ENCODE measurements at places on chromosomes 7 and 10.

DNA sequence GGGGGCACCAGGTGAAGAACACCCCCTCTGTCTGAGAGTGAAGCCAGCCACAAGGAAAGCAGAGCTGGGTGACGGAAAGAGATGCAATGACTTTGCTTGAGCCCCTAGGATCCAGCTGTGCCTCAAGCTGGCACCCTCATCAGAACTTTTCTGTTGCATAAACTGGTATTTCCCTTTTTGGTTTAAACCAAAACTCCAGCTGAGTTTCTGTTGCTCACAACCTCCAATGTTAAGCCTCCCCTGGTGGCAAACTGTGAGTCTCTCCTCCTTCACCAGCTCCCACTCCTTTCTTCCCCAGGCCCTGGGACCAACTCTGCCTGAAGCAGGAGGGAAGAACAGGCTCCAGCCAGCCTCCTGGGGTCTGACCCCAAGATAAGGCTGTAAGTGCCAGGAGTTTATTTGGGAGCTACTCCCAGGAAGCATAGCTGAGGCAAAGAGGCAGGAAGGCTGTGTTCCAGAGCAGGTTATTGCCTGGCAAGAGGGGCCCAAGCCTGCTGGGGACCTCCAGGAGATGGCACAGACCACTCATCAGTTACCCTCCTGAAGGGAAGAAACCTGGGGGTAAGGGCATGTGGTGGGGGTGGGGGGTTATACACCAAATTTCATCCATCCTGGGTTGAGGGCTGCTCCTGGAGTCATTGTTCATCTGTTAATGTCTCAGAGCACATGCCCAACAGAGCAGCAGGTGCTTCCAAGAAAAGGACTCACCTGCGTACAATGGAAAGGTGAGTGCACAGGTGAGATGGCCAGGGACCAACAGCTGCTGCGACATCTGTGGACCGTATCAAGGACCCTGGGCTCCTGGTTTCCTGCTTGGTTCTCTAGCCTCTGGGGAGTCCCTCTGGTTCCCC lies 73.3 kb upstream of the NANOS1 start:
- no peak for DNase-seq

GRCh38 chr7:64889686-64890162 lies 13.3 kb upstream of the ZNF273 start:
- no peak for DNase-seq

DNA sequence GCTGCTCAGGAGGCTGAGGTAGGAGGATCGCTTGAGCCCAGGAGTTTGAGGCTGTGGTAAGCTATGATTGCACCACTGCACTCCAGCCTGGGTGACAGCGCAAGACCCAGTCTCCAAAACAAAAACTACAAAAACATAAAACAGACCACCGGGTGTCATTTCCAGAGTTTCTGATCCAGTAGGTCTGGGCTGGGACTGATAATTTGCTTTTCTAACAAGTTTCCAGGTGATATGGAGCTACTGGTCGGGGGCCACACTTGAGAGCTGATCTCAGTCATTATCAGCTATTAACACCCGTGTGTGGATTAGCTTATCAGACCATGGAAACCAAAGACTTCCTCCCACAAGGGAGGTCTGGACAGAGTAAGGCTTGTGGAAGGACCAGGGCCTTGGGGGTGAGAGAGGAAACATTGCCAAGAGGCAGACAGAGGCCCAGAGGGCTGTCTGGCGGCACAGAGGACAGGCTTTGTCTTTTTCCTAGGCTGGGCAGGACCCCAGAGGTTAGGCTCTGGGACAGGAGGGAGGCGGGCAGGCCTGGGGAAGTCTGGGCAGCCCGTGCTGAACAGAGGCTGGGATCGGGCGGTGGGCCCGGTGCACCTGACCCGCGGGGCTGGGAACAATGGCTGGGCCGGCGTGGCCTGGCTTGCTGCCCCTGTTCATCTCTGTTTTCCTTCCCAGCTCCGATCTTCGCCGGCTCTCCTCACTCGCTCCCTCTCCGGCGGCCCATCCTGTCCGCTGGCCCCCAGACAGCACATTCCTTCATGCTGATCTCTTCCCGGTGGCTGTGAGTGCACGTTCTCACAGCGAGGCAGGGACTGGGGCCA lies 25.2 kb downstream of the TMEM270 start:
- no peak for DNase-seq

DNA sequence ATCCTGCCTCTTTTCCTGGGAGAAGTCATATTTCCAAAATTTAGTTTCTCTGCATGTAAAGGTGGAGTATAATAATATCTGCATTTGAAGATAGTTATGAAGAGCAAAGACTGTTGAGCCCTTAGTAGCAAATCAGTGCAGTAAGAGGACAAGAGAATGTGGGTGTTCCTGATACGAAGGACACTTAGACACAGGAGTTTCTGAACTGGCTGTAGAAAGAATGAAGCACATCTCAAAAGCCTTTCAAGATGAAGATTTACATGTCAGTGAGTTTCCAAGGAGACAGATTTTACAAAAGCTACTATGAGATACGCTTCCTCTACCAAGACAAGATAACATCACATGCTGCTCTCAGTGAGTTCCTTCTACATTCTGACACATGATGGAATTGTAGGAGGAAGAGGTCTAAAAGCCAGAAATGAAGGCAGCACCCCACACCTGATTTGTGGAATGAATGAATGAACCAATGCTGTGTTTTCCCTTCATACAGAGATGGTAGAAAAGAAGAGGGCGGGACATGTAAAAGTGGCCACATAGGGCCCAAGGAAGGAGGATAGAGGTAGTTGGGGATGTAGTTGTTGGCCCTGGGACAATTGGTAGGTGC lies 173.6 kb upstream of the PDE1C start:
- DNase-seq = no peak

DNA sequence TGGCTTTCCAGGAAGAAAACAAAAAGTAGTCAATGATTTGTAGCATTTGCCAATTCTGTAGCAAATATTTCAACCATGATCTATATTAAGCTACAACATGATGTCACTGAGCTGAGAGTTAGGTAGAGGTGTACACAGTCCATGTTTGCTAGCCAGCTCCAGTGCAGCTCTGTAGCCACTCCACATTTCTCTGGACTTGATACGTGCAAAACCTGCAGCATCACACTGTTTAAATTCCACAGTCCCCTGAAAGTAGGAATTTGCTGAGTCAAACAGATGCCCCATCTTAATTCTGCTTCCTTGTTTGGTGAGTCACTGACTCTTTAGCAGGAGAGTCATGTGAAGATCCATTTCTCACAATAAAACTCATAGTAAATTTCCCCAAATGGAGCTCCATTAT lies 89.8 kb upstream of the LRRTM3 start:
- DNase-seq = no peak

- no peak for DNase-seq
These were observed 112.2 kb upstream of the GPR26 start for GRCh38 chr10:123553810-123554430.

GRCh38 chr7:128697302-128697905 lies 25.3 kb downstream of the GARIN1A start:
- no peak for DNase-seq

DNA sequence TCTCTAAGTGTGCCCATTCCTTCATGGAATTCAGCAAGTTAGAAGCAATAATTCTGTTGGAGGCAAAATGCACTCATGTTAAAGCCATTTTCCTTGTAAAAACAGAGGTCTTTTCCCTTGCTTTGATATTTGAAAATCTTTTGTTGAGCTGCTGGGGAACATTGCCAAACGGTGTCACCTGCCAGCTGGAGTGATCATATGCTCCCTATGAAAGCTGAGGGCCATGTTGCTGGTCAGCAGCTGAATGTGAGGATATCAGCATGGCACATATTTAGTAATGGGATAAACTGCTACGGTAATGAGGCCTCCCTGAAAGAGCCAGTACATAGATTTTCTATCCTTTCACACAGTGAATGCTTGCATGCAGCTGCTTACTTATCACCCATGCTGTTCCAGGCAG lies 224.3 kb downstream of the THSD7A start:
- DNase-seq = peak; percentile 1

DNA sequence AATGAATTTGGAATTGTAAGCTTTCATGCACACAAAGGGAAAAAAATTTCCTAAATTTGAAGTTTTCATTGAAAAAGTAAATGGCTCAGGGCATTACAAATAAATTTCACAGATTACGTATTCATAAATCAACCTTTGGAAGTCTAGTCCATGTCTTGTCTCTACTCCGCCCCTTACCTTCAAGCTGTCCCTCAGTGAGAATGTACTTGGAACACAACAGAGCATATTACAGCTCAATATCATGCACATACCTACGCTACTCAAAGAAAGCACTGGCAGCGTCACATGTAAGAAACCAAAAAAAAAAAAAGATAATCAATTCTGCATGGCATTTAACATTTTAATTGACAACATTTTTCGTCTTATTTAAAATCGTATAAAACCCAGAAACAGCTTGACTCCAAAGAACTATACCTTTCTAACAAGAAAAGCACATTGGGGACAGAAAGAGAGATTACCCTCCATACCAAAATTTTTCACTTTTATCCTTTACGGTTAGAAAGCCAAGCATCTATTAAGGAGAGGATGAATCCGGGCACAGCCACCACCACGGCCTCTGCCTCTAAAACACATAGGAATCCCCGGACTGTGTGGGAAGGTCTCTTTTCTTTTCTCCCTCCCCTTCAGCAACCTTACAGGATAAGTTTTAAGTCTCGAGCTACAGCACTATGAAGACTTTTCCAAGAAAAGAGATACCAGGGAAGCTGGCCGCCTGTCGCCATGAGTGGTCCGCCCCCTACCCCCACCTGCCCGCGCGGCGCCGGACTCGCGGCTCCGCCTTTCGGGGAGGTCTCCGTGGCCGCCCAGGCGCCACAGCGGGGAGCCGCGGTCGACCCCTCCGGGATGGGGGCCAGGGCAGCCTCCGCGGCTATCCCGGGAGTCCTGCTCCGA lies 1.1 kb downstream of the JMJD1C start:
- DNase-seq = no peak

GRCh38 chr7:20329389-20330238 lies 1.1 kb upstream of the ITGB8 start:
- DNase-seq = peak; percentile 70

GRCh38 chr10:6327961-6328698 lies 125.4 kb downstream of the PFKFB3 start:
- no peak for DNase-seq

DNA sequence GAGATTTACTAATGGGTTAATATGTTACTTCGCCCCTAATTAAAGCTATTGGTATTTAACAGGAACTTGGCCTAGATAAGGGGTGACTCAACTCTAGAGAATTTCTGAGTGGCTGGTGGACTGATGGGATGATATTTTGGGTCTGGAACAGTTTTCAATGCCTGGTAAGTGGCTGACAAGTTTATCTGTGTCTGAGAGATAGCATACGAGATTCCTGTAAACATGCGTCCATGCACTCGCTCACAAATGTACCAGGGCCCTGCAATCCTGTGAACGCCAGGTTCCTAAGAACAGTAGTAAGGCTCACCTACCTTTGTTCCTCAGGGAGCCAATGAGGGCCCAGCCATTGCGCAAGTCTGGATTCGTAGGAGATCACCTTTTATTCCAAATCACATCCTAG lies 683.8 kb upstream of the ANKRD30A start:
- DNase-seq = no peak

DNA sequence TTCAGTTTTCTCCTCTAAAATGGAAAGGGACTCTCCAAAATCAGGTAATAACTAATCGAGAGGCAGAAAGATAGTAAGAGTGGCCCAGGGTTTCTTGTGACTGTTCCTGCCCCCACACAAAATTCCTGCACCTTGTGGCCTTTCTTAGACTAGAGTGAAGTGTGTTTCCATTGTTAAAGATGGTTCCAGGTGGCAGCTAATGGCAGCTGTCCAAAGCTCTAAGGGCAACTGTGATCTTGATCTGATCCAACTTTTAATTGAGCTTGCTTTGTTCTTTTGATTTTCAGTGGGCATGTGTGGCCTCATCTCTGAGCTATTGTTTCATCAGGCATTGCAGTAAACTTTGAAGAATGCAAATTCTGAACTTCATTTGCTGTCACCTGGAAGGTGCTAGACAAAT lies 19.4 kb downstream of the ACSL5 start:
- no peak for DNase-seq

DNA sequence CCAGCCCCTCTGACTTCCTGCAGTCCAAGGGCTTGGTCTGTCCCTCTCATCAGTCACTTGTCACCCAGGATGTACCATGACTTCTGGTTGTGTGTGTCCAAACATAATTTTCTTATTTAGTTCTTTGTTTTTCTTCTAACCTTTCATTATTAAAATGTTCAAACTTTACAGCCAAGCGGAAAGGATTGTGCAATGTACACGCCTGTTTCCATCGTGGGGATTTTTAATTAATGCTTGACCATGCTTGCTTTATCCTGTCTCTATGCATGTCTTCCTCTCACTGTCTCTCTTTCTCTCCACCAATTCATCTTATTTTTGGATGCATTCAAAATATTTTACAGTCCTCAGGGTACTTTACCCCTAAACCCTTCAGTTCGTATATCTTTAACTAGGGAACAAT lies 26.2 kb upstream of the ZNF488 start:
- no peak for DNase-seq

DNA sequence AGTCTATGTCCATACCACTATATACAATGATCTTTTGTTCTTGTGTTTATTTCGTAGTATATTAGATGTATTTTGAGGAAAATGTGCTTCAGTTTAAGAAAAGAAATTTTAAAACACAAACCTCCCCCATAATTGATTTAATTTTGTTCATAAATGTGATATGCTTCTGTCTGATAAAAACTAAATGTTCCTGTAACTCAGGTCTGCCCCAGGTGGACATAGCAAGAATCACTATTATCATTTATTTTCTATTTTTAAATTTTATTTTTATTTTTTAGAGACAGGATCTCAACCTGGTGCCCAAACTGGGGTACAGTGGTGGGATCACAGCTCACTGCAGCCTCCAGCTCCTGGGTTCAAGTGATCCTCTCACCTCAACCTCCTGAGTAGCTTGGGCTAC lies 43.2 kb downstream of the BEND7 start:
- DNase-seq = no peak

DNA sequence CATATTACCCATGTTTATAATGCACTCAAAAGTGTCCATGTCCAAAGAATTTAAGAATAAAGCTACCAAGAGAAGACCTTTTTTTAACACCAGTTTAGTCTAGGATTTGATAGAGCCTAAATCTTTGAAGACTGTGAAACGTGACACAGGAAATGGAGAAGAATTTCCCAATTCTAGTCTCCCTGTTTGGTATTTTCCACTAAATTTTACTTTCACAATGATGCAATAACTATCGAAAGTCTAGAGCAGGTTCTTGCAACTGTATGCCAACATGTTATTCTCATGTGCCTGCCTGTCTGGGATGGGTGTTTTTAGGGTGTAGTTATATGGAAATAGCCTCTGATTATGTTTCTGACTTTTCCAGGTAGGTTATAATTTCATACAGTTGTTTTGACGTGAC lies 6.9 kb upstream of the MXI1 start:
- no peak for DNase-seq

DNA sequence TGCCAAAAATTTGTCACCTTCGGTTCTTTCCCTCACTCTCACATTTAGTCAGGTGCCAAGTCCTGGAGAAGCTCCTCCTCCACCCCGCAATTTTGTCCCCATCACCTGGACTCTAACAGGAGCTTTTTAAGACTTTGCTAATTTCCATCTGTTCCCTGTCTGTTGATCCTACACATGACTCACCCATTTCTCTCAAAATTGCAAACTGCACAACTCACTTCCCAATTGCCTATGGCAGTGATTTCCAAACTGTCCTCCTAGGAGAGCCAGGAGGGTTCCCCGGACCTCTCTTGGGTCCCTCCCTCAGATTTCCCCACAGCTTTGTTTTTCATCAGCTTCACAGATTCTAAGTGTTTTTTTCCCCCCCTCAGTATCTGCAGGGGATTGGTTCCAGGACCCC lies 120.3 kb downstream of the WNT2 start:
- DNase-seq = no peak
